ENCODE measurements at places on chromosomes 2 and 18.
A peak's percentile ranks its signal among the peaks of the same experiment; 100 is the strongest.

GRCh38 chr2:15946983-15947382 is 6.6 kb downstream of the MYCN start:
- no peak overlapping the region for H3K27ac ChIP-seq
- H3K27me3 ChIP-seq, result peaks cover 10% of the 10 kb centered on the region
- no peak overlapping the region for H3K4me3 ChIP-seq
- peaks cover 19% of the 10 kb centered on the region for H3K4me1 ChIP-seq

DNA sequence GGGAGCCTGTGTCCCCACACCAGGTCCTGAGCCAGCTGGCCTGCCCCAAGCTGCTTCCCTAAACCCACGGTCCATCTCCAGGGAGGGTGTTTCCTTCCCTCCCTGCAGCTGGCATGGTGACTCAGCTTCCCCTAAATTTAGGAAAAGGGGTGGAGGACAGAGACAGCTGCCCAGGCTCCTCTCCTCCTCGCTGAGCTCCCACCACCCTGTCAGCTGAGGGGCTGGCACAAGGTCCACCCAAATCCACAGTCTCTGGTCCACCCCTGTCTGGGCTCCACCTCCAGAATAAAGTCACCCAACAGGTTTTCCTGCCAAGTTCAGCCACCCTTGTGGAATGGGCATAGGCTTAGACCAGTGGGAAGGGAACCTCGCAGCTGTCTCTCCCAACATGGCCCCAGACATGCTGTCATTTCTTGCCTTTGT is 156.5 kb downstream of the TNS1 start:
- H3K4me3 ChIP-seq, result no peak overlapping the region
- peak; percentile 77 for DNase-seq
- no peaks in the 10 kb centered on the region for H3K27me3 ChIP-seq
- H3K4me1 ChIP-seq, result peaks cover 96% of the 10 kb centered on the region
- peaks cover 4% of the 10 kb centered on the region for H3K36me3 ChIP-seq

DNA sequence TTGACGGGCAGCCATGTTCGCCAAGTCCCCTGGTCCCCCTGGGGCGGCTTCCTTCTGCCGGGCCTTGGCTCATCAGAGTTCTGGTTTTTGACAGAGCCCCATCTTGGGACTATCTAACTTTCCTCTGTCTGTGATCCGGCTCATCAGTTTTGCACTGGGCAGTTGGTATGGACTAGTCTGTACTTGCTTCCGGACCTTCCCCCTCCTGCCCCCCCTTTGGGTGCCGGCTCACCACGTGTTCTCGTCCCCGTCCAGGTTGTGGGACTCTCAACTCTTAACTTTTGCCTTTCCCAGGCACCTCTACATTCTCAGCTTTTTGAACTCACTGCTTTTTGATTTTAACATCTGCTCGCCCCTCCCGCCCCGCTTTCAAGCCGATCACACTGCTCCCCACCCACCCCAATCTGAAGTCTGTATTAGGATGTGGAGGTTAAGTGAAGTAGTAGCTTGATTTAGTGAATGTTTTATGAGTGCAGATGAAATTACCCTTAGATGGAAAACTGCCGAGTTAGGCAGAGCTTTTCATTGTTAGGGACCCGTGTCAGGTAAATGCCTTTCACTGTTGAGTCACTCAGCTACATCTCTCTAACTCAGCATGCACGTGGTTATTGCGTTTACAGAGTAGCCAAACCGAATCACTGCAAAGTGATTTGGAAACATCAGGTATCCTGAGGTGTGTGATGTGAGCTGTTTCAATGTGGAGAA is 874 bp downstream of the WDR43 start:
- peaks cover 34% of the 10 kb centered on the region for H3K4me1 ChIP-seq
- no peaks in the 10 kb centered on the region for H3K36me3 ChIP-seq
- H3K4me3 ChIP-seq, result peak overlapping the region; percentile 99
- no peaks in the 10 kb centered on the region for H3K27me3 ChIP-seq
- H3K27ac ChIP-seq, result peak overlapping the region; percentile 96

- H3K27ac ChIP-seq, result no peak overlapping the region
- no peaks in the 10 kb centered on the region for H3K36me3 ChIP-seq
- H3K4me3 ChIP-seq, result no peak overlapping the region
- no peaks in the 10 kb centered on the region for H3K4me1 ChIP-seq
Observed at GRCh38 chr18:56445422-56445821, 193.0 kb downstream of the TXNL1 start.

DNA sequence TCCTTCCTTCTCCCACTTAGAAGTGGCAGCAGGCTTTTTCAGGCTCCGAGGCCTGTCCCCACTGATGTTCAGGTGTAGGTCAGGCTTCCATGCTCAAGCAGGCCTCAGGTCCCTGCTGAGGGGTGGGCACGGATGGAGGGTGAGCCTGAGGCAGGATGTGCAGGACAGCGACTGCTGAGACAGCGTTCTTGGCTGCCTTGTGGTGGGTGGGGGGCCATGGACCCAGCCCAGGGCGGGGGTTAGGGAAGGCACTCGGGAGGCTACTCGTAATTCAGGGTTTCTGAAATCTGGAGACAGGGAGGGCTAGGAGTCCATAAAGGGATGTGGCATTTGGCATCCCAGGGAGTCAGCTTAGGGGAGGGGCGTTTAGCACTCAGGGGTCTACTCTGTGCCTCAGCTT is 30.3 kb downstream of the COLEC11 start:
- H3K4me3 ChIP-seq, result no peak overlapping the region
- no peaks in the 10 kb centered on the region for H3K36me3 ChIP-seq
- no peak for DNase-seq
- no peak overlapping the region for H3K27ac ChIP-seq
- no peaks in the 10 kb centered on the region for H3K27me3 ChIP-seq

DNA sequence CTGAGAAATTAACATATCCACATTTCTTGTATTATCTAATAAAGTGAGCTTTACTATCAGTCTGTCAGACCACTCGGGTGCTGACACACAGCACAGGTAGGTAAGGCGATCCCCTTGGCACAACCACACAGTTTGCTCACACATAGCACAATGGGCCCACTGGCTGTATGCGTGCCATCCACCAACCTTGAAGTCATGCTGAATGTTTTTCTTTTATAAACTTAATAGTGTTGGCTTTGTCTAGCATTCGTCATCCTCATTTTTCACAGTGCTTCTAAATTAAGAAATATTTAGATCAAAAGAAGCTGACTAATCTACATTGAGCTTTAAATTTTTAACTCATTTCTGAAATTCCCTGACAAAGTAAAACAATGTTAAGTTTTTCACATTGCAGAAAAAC is 50.0 kb upstream of the PAPOLG start:
- H3K4me1 ChIP-seq, result no peaks in the 10 kb centered on the region
- H3K27me3 ChIP-seq, result no peaks in the 10 kb centered on the region
- no peak for DNase-seq
- H3K27ac ChIP-seq, result no peak overlapping the region
- no peak overlapping the region for H3K4me3 ChIP-seq

All from psoas muscle (tissue), 8 donors.